Spleen (tissue), 13 donors: ENCODE measurements at places on chromosomes 2 and 18. TPM values are rescaled to one million over a fixed set of nuclear protein-coding genes. Genes with fewer than 3 reads are reported as not detected.

The LIMS4 gene
- total RNA-seq: 1.9 TPM

The TUBB8B gene
- total RNA-seq: not detected

The NT5C1B gene
- total RNA-seq: not detected

The DQX1 gene
- 0.52 TPM for total RNA-seq

The RBBP8 gene
- total RNA-seq: 21.4 TPM

The CEBPZOS gene
- total RNA-seq: 35.4 TPM

The TDRD15 gene
- 0.98 TPM for total RNA-seq

The SERPINB8 gene
- 15.4 TPM for total RNA-seq

The CELF4 gene
- total RNA-seq: 3.5 TPM

The TMEM178A gene
- total RNA-seq: 2.0 TPM

The PRSS56 gene
- not detected for total RNA-seq

The TCF7L1 gene
- 3.3 TPM for total RNA-seq

The TFCP2L1 gene
- total RNA-seq: 7.3 TPM

The TRABD2A gene
- total RNA-seq: 11.0 TPM

The CNGA3 gene
- not detected for total RNA-seq

The TRIM43 gene
- total RNA-seq: not detected

The AAMP gene
- total RNA-seq: 63.2 TPM

The GKN2 gene
- total RNA-seq: not detected

The HRH4 gene
- not detected for total RNA-seq

The SNRPD1 gene
- total RNA-seq: 11.4 TPM

The KHK gene
- 7.1 TPM for total RNA-seq

The SPP2 gene
- not detected for total RNA-seq

The CYRIA gene
- 68.1 TPM for total RNA-seq

The C1QL2 gene
- total RNA-seq: not detected

The CTAGE1 gene
- total RNA-seq: not detected

The LYPD6 gene
- total RNA-seq: 0.35 TPM

The REG3A gene
- not detected for total RNA-seq

The CTDSP1 gene
- total RNA-seq: 165 TPM

The ITPRIPL1 gene
- 3.7 TPM for total RNA-seq

The ADRA2B gene
- 5.3 TPM for total RNA-seq

The DNPEP gene
- 46.7 TPM for total RNA-seq

The CRYGD gene
- total RNA-seq: not detected

The SERPINB13 gene
- total RNA-seq: not detected
